ENCODE measurements at places on chromosomes 2 and 18.

DNA sequence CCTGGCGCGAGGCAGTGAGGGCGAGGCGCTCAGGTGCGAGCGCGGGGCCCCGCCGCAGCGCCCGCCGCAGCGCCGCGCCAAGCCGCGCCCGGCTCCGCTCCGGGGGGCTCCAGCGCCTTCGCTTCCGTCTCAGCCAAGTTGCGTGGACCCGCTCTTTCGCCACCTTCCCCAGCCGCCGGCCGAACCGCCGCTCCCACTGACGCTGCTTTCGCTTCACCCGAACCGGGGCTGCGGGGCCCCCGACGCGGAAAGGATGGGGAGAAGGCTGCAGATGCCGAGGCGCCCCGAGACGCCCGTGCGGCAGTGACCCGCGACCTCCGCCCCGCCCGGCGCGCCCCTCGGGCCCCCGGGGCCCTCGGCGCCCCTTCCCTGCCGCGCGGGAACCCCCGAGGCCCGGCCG, 328 bp upstream of the INHBB start:
- no peak for DNase-seq

DNA sequence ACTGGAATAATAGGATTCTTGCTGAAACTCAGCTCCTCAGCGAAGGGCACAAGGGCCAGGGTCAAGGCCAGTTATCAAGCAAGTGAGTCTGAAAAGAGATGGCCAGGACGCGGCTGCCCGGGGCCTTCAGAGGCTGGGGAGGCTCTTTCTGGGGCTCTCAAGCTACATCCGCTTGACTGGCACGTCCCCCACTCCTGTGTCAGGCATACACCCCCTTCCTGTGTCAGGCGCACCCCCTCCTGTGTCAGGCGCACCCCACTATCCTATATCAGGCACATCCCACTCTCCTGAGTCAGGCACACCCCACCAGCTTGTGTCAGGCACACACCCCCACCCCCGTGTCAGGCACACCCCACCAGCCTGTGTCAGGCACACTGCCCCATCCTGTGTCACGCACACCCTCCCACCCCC, 91.8 kb downstream of the TPO start:
- no peak for DNase-seq

GRCh38 chr2:31081492-31081891, 56.7 kb downstream of the GALNT14 start:
- DNase-seq = no peak

GRCh38 chr2:197149546-197149945, 161.0 kb downstream of the ANKRD44 start:
- DNase-seq = no peak

- DNase-seq = no peak
Measured at GRCh38 chr2:218026676-218027425, 24.1 kb upstream of the TNS1 start.

DNA sequence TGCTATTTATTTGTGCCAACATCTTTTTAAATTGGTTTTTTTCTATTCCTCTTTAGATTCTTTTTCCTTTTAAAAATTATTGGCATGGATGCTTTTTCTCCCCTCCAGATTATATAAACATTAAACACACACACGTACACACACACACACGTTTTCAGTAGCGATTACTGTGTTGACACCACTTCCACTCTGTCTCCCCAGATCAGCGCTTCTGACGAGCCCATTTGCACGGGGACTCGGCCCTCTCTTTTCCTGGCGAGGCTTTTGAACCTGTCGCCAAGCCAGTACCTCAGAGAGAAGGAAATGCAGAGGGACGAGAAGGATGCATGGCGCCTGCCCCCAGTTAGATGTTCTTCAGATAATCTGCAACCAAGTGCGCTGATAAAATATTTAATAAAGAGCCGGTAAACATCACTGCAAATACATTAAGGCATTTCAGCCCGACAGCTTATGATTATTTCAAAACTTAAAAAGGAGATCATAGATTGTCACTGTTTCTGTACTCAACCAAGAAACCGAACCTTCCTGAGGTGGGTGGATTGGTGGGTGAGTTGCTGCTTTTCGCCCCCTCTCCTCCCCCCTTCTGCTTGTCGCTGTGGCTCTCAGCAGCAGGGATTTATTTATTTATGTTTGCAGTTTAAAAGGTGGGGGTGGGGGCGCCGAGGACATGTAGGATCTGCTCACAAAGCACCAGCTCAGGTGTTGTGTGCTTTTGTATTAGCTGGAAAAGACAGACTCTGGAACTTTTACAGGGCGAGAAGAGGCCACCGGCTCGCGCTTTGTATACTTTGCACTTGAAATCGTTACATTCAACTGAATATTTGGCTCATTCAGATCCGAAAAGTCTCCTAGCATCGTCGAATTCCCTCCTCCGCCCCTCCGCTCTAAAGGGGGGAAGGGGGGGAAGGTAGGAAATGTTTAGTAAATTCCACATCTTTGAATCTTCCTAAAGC, 787 bp upstream of the TBR1 start:
- peak; percentile 5 for DNase-seq

DNA sequence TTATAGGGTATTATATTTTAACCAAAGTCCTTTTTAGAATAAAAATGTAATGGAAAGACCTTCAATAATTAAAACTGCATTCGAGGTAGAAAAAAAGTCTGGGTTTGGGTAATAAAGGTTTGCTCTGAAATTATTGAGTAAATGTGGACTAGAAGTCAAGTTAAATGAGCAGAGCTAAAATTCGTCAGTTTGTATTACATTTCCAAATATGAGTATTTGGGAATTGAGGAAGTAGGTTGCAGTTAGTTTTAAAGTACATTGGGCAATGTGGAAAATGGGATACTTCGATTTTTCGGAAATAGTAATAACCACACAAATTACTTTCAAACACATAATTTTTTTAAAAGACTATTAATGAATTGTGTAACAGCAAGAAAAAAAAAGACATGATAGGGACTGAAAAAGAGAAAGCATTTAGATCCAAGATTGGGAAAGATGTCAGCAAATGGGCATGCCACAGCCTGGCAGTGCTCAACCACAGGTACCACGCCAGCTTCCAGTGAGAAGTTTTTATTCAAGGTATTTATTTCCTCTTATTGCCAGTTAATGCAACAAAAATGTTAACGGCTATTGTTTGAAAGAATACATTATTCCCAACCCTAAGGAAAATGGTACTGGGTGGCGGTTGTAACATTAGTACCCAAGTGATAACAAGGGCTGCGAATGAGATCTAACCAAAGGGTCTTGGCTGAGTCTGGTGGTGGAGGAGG, 50.0 kb downstream of the TTC39C start:
- no peak for DNase-seq

GRCh38 chr18:58042826-58043490, 1.1 kb upstream of the NEDD4L start:
- no peak for DNase-seq

DNA sequence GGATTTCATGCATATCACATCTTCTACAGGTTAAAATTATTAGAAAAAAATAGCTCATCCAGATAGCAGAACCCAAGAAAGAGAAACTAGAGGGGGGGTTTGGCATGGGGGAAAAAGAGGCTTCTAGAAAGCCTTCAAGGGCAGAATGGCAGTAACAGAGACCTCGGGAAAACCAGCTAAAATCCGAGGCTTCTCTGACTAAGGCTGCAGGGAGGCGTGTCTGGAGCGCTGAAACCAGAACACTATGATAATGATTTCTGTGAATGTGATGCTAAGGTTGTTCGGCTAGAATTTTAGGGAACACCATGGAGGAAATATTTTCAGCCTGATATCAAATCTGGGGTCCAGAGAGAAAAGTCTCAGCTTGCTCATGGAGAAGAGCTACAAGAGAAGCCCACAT, 73.0 kb downstream of the ATP8B1 start:
- no peak for DNase-seq

DNA sequence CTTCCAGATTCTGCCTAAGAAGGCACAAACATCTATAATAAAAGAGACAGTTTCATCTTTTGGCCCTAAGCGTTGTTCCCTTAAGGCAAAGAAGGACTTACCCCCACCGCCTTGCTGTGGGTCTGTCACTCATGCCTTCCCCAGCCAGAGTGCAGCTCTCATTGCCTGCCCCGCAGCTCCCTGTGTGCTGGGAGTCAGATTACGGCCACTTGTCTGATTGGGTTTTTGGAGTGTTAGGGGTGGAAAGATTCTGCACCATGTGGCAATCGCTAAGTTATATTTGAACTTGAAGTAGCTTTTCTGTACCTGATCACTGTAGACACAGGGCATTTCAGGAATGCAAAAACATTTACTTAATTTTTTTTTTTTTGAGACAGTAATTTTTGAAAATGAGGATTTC, at the start of gene AQP4:
TSS of gene AQP4 (minus strand) at position 151 of the 400 bp plus-strand sequence. CDS start at position 133, 18 bp downstream.
- DNase-seq = no peak

- no peak for DNase-seq
Measured at GRCh38 chr2:46534589-46534988, 55.2 kb downstream of the TMEM247 start.

GRCh38 chr2:45591073-45591472, 20.0 kb downstream of the SRBD1 start:
- DNase-seq = no peak

DNA sequence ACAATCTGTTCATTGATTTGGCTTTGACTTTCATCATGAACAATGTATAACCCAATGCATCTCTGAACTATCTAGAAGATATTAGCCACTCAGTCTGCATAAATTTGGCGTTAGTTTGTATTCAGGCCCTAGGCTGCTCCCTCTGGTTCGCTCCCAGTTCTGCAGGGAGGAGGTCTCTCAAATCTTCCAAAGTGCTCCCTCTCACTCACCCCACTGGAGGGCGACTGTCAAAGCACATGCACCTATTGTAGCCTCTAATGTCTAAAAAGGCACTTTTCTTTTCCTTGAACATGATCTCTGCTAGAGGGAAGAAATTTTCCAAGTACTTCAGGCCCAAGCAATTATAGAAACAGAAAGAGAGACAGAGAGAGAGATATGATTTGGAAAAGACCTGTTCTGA, 291.5 kb downstream of the TDRD15 start:
- no peak for DNase-seq

DNA sequence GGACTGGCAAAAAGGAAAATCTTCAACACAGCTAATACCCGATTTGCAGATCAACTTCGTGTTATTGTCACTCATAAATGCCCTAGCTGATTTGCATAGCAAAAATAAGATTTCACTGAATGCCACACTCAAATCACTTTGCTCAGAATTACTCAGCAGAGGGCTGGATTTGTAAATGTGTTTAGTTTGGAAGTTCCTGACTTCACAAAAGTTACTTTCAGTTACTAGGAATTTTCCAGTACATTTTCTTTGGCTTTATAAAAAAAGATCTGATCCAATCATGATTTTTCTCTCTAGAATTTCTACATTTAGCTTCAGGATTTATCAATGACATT, 433.3 kb upstream of the ID2 start:
- DNase-seq = no peak

- DNase-seq = no peak
Measured at GRCh38 chr2:197116306-197116879, 189.9 kb upstream of the PGAP1 start.

DNA sequence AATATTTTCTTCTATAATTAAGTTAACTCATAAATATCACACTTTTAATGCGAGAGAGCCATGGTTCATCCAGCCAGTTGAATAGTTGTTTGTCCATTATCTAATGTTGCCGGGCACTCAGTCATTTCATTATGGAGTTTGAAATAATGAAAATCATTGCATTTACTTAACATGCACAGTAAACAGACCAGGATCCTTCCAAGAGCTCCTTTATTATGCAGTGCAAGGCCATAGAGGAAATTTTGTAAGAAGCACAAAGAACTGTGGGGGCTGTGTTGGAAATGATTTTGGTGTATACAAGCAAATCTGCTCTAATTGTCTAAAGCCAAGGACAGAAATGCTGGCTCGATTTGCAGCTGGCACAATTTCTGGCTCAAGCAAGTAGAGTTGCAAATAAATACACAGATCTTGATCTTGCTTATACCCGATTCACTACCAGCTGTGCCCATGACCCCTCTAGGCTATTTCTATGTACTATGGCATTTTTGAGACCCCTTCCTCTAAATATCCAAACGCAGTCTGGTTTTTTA, 400.3 kb upstream of the HNRNPA3 start:
- DNase-seq = no peak

DNA sequence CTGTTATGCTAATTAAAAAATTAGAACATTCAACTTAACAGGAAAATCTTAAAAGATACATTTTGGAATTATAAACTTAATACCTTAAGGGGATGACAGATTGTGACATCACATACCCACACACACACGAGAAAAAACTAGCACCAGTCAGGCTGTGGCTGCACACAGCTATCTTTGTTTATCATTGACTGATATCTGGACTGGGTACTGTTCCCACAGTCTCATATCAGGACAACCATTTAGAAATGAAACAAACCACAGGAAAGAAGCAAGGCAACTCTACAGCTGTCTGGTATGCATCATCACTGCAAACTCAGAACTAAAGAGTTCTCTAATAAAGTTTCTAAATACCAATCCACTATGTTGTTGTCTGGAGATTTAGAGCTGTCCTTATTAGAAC, 210.9 kb upstream of the SMAD7 start:
- no peak for DNase-seq

GRCh38 chr2:98535971-98536677, 72.2 kb downstream of the COA5 start:
- DNase-seq = no peak

GRCh38 chr2:224063298-224063648, 24.2 kb upstream of the SERPINE2 start:
- no peak for DNase-seq

- DNase-seq = no peak
Measured at GRCh38 chr18:41226186-41226585, 728.8 kb upstream of the PIK3C3 start.

DNA sequence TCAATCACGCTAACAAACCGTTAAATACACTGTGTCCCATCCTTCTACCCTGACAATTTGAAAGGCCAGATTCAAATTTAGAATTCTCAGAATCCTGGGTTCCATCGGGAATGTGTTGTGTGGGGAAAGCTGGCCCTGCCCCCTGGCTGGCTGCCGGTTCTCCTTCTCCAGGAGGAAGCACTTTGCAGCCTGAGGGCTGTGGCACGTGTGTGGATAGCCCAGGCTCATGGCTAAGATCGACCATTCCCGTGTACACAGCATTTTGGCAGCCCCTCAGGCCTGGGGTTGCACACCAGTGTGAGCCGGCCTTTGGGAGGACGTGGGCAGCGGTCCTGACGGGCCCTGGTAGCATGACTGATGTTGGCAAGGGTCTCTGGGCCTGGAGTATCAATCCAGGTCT, 51.0 kb upstream of the ROCK2 start:
- no peak for DNase-seq

GRCh38 chr18:69725009-69725408, 222.7 kb downstream of the CD226 start:
- no peak for DNase-seq

DNA sequence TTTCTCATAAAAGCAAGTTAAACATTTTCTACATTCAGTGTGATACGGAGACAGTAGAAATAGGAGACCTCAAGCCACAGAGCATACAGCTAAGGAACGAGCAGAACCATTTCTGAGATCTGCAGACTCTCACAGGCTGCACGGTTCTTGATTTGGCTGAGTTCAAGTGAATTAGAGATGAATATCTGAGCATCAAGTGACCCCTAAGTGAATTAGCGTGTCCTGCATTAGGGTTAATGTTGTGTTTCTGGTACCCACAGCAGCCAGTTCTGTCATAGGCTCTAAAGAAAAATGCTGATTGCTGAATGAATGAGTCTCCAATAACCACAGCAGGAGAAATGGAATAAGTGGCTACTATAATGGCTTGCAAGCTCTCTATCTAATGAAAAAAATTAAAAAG, 265.9 kb upstream of the SYT4 start:
- no peak for DNase-seq
